ENCODE measurements at places on chromosomes 3 and 15. TPM values are rescaled to one million over a fixed set of nuclear protein-coding genes. Genes with fewer than 3 reads are reported as not detected.

Gene TMPRSS7
- total RNA-seq, result not detected

Gene SNUPN
- 16.8 TPM for total RNA-seq

DNA sequence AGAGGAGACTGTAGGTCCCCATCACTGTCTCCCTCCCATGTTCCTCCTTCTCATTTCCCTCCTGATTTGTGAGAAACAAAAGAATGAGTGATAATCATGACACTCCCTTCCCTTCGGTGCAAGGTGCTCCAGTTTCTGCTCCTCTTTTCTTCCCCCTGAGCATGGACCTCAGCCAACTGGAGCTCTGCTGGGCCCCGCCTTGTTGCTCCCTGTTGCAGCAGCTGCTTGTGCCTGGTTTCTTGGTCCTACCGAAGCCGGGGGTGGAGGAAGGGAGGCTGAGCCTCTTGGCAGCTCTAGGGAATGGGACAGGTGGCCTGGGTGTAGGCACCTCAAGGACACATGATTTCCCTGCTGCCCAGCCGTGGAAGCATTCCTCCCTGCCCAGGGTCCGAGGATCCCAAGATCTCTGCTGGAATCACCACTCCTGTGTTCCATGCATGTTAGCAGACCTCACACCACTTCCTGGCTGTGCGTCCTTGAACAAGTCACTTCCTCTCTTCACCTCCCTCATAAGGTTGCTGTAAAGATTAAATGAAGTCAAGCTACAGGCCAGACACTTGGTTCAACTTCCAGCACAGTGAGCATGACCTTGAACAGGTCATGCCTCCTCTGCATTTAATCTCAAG is 131.6 kb upstream of the ABHD17C start:
- DNase-seq, result no peak

GRCh38 chr3:136858381-136858780 is 3.6 kb upstream of the NCK1 start:
- no peak for DNase-seq

GRCh38 chr15:90931575-90931827 is 848 bp downstream of the HDDC3 start:
- DNase-seq, result no peak

Gene STAC
- 0.24 TPM for total RNA-seq

Gene TRH
- total RNA-seq, result not detected

DNA sequence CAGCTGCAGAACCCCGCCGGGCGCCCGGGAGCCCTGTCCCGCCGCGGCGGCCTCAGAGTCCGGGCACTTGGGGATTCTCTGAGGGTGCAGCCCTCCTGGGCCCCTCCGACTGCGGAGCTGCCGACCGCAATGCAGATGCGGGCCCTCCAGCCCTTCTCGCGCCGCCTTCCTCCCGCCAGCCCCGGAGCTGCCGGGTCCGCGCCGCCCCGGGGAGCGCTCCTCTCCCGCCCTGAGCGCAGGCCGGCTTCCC is 320 bp upstream of the ACAN start:
- no peak for DNase-seq

Gene RAB6B
- 3.3 TPM for total RNA-seq

DNA sequence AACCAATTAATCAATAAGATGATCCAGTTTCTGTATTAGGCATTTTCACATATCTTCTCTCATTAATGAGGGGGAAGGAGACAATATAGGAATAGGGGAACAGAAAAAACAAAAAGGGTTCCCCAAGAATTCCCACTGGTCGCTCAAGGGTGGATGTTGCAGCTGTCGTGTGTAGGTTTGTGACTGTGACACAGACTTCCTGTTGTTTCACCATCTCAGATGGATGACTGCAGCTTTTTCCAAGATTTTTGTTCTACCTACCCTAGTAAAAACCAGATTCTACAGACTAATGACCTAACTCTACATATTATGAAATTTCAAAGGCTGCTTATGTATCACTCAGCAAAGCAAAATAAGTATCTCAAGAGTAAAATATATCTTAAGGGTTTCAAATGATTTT is 73.7 kb upstream of the MB21D2 start:
- no peak for DNase-seq

GRCh38 chr3:56591262-56591661 is 34.3 kb downstream of the CCDC66 start:
- no peak for DNase-seq

DNA sequence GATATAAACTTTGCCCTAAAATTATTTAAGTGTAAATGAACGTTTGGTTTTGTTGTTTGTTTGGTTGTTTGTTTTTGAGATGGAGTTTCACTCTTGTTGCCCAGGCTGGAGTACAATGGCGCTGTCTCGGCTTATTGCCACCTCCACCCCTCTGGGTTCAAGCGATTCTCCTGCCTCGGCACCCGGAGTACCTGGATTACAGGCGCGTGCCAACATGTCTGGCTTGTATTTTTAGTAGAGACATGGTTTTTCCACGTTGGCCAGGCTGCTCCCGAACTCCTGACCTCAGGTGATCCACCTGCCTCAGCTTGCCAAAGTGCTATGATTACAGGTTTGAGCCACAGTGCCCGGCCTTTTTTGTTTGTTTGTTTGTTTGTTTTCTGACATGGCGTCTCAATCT is 87.9 kb upstream of the CHD2 start:
- no peak for DNase-seq

GRCh38 chr3:185764163-185764979 is 60.5 kb downstream of the IGF2BP2 start:
- no peak for DNase-seq

- DNase-seq, result peak; percentile 81
Observed at GRCh38 chr3:107987036-107987939, 103.5 kb downstream of the CD47 start.

DNA sequence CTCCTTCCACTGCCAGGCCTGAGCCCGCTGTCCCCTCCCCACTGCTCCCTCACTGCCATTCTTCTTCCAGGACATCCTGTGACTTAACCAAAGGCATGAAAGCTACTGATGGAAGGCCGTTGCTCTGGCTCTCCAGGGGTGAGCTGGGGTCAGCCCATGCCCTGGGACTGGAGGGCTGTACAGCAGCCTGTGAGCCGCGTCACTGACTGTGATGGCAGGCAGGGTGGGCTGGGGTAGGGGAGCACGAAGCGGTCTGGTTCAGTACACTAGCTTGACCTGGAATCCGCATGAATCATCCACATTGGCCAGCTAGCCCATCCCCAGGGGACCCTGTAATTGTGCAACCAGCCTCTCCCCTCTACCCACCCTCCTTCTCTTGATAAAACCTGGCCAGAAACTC is 30.8 kb downstream of the CORO2B start:
- DNase-seq, result peak; percentile 42

- DNase-seq, result no peak
Observed at GRCh38 chr15:68310804-68311463, 33.4 kb downstream of the FEM1B start.

- DNase-seq, result no peak
Observed at GRCh38 chr15:100221471-100222348, 120.1 kb downstream of the ADAMTS17 start.

DNA sequence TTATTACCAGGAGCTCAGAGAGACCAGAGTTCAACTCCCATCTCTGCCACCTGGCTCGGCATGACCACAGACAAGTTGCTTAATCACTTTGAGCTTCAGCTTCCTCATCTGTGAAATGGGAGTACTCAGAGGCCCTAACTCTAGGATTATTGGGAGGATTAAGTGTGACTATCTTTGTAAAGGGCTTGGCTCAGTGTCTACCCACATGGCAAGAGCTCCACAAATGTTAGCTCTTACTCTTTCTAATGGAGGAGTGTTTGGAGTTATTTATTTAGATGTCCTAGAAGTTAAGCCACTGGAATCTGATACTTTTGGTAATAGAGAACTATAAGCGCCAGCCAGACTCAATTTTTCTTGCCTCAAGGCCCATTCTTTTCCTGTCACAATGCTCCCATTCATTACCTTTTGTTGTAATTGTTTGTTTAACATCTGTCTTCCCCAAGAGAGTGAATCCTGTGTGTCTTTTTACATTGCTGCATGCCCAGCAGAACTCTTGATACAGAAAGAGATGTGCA is 12.3 kb upstream of the LMCD1 start:
- DNase-seq, result no peak

Gene PCCB
- total RNA-seq, result 53.0 TPM

Gene LMCD1
- total RNA-seq, result 5.8 TPM

Gene EXD1
- total RNA-seq, result not detected

- no peak for DNase-seq
Observed at GRCh38 chr3:74845081-74845480, 230.6 kb upstream of the CNTN3 start.

DNA sequence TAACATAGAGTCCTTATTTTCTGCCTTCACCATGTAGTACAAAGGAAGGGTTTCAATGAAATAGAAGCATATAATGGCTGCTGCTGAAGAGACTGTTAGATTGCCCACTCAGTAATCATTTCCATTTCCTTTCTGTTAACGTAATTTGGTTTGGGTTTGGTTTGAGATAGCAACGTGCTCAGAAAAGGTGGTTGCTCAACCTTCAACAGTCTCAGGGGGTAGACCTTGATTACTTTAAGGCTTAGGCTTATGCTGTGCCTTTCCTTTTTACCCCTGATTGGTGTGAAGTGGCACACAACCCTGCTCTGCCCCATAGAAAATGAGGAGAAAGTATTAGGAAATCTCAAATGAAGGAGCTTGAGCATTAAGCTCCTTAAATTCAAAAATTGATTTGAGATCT is 163.7 kb upstream of the TP63 start:
- DNase-seq, result no peak

GRCh38 chr15:75158402-75158801 is 43.3 kb upstream of the C15orf39 start:
- DNase-seq, result no peak

- DNase-seq, result no peak
Observed at GRCh38 chr3:16297997-16298885, 33.2 kb downstream of the OXNAD1 start.

DNA sequence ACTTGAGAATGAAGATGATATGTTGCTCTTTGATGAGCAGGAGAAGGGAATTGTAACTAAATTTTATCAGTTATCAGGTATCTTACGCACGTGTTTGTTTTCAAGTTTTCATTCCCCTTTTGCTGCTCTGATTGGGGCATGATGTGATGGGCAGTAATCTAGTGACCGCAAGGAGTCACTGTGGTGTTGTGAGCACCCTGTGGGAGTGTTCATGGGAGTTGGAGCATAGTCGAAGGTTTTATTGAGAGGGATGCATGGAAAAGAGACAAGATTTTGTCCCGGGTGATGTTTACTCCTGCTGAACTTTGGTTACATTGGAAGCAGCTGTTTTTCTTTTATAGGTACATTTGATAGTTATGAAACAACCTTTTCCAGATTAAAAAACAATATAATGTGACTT is 2.1 kb downstream of the FAN1 start:
- DNase-seq, result no peak

GRCh38 chr3:9087831-9088413 is 124.7 kb upstream of the RAD18 start:
- DNase-seq, result no peak

DNA sequence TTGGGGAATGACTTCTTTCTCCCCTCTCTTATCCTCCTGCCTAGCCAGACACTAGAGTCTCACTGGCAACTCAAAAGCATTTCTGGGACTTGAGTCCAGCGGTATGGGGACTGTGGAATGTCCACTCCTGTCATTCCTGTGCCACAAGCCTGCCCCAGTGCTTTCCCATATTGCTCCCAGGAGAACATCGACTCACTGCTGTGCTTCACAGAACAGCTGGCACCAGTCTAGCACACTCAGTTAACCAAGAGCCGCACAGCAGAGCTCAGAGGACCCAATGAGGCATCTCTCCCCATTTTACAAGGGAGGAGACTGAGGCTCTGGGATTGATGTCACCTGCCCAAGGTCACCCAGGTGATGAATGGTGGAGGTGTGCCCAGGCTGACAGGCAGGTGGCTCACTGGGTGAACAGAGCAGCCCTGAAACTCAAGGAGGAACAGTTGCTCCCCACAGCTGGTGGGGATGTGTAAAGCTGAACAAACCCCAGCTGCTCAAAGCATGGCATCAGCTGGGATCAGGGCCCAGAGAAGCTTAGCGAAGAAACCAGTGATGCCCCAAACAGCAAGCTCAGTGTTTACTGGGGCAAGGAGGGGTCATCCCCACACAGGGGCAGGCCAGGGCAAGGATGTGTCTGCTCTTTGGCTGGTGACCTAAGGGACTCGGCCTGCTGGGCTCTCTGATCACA is 35.4 kb upstream of the DUSP7 start:
- no peak for DNase-seq

GRCh38 chr3:40336101-40336500 is 26.6 kb downstream of the EIF1B start:
- no peak for DNase-seq

Gene GRM2
- not detected for total RNA-seq

- no peak for DNase-seq
Observed at GRCh38 chr3:146337991-146338390, 87.1 kb upstream of the PLSCR4 start.

Gene KIF15
- total RNA-seq, result 4.2 TPM

- DNase-seq, result no peak
Observed at GRCh38 chr15:68610825-68611224, 32.0 kb downstream of the CORO2B start.

GRCh38 chr3:110248666-110249065 is 823.0 kb upstream of the NECTIN3 start:
- DNase-seq, result no peak

Gene DAPK2
- total RNA-seq, result 48.8 TPM

Gene LTF
- total RNA-seq, result 1.0 TPM

Gene PCSK6
- total RNA-seq, result 66.2 TPM

DNA sequence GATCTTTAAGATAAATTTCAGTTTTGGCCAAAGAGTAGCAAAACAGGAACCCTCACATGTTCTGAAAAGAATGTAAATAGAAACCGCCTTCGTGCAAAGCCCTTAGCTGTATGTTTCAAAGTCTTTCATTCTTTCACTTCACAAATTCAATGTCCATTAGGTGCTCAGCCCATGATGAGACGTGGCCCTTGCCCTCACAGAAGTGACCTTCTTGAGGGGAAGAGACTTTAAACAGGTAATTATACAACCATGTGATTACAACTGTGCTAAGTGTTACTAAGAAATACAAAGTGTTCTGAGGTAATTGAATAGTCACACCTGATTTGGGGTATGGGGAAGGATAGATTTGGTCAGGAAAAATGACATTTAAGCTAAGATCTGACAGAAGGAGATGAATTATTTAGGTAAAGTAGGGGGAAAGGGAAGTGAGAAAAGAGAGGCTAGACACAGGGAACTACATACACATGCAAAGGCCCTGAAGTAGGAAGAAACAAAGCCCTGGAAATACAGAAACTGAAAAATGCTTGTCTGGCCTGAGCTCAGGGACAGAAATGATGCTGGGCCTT is 19.6 kb downstream of the HSPBAP1 start:
- DNase-seq, result no peak

Gene FOXB1
- not detected for total RNA-seq

Gene HRG
- total RNA-seq, result not detected

Gene ZCWPW2
- total RNA-seq, result 0.42 TPM

DNA sequence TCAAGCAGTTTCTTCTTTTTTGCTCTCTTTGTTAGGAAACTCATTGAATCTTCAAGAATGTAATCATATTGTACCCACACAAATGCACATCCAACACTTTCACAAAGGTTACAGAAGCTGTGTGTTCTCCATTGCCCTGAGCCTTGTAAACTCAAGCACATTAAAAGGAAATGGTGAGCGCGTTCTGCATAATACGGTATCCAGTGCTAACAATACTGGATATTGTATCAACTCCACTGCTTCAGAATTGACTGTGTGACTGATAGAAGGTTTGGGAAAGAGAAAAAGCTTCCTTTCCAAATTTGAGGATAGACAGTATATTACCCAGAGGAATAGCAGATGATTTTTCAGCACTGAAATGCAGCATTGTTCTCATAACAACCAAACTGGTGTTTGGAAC is 268.9 kb upstream of the RBMS3 start:
- no peak for DNase-seq

- DNase-seq, result no peak
Observed at GRCh38 chr3:45163481-45163880, 17.3 kb upstream of the CDCP1 start.

Gene TGM5
- total RNA-seq, result not detected

Gene JMJD7
- total RNA-seq, result 10.9 TPM

GRCh38 chr3:147038481-147038880 is 367.9 kb downstream of the ZIC4 start:
- no peak for DNase-seq

Gene GATM
- total RNA-seq, result 12.0 TPM

Data from left colon (tissue), 2 donors.